RCC 7860 (cell line): ENCODE measurements at places on chromosomes 3 and 15.

DNA sequence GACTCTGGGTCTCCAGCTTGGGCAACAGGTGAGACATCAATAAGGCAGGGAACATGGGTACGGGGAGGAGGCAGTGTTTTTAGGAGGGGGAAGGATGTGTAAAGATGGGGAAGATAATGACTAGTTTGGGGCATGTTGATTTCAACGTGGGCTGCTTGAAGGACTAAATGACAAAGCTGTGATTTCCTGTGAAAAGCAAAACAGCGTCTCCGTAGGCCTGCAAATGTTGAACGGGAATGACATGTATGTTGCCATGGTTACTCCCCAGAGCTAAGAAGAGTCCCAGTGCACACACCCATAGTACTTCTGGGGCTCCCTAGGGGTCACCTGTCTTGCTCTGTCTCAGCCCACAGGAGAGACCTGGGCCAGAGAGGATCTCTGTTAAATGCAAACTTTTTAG is 71.3 kb upstream of the ETV5 start:
- DNase-seq = no peak

- no peak for DNase-seq
Measured at GRCh38 chr15:64224511-64224910, 61.7 kb upstream of the PPIB start.

DNA sequence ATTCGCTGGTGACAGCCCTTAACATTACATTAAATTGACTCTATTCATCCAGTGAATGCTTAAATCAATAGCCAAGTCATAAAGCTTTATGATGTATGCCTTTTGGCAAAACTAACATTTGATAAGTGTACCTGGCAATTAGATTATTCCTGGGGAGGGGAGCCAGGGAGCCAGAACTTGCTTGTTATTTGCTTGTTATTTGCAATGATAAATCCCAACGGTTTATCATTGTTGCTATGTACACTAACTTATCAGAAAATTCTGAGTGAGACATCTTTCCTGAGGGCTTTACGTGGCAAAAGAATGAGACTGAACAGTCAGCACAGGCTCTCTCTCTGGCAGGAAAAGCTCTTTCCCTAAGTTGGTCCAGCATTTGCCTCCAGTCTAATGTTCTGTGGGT is 35.8 kb upstream of the FBN1 start:
- DNase-seq = no peak

- peak; percentile 29 for DNase-seq
Measured at GRCh38 chr3:22117751-22118346, 366.8 kb upstream of the ZNF385D start.

DNA sequence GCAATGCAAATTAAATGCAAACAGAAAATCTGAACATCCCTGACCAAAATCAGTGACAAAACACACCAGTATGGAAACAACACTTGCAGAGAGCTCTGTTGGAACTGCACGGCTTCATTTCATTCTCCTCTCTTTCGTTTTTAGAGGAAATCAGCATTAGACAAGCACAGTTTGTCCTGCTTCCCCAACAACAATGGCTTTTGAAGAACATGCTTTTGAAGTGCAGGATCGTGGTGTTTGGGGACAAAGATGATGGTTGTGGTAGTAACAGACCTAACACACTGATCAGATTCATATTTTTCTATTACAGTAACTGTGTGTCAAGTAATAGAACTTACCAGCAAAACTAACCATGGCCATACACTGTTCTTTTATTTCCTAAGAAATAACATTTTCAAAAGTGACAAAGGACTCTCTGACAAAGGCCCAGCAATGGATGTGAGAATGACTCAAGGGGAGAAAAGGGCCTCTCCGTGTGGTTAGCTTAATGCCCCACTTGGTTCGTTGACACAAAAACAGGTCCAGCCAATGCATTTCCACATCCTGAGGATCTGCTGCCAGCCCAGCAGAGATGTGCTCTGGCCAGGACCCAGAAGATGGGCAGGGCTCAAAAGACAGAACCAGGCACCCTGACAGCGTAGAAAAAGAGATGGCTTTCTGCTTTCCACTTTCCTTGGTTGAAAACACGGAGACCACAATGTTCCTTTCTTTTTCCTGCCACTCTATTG is 84.1 kb downstream of the CCNL1 start:
- no peak for DNase-seq

GRCh38 chr3:164641071-164641470 is 437.2 kb downstream of the SI start:
- no peak for DNase-seq

GRCh38 chr15:39580485-39581241 is at the start of gene THBS1:
Gene THBS1 (plus strand): TSS chr15:39581079. CDS start chr15:39581858, 779 bp downstream.
- peak; percentile 82 for DNase-seq

- no peak for DNase-seq
Measured at GRCh38 chr3:16085884-16086608, 88.4 kb upstream of the GALNT15 start.

DNA sequence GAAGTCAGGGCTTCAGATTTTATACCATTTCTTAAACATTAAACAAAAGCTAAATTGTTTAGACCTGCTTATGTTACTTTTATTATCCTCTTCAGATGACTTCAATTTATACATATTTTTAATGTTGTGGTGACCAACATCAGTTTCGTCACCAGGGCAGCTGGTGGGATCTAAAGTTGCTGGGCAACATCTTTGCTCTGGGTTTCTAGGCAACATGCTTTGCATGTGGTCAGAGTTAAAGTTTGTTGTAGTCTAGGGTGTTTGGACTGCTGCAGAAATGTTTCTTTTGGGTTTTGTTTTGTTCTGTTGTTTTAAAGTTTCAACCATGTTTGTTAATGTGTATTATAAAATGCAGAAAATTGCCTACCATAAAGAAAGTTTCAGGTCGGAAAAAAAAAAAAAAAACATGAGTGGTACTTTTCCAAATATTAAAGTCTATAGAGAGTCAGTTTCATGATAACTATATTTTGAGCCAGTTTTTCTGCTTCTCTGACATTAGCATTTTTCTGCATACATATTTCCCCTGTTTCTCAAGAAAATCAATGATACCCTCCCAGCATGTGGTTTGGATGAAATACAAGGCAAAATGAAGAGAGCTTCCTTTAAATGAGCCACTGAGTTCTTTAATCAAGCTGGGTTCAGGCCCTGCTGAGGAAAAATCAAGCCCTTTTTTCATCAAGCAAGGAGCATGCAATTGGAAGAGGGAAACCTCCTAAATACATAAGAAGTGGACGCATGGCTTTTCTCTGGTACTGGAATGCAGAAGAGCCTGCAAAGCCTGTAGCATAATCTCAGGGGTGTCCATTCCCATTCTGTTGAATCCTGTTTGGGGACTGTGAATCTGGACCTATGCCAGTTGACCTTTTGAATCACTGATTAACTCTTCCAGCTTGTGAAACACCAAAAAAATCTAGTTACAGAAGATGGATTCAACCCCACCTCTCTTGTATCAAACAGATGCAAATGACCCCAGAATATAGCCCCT is 35.0 kb upstream of the VGLL3 start:
- no peak for DNase-seq

GRCh38 chr15:64288577-64288976 is 67.4 kb downstream of the CSNK1G1 start:
- no peak for DNase-seq

DNA sequence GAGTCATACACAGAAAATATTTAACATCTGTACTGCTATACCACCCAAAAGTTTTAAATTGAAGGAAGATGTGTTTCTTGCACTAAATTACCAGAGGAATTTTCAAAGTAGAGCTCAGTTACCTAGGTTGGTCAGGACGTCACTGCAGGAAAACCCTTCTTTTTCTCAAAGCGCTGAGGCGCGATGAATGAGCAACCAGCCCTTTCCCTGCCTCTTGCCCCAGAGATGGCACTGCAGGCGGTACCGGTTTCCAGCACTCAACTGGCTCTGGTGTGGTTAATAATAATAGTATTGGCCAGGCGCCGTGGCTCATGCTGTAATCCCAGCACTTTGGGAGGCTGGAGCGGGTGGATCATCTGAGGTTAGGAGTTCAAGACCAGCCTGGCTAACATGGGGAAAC is 49.3 kb downstream of the HES1 start:
- no peak for DNase-seq

DNA sequence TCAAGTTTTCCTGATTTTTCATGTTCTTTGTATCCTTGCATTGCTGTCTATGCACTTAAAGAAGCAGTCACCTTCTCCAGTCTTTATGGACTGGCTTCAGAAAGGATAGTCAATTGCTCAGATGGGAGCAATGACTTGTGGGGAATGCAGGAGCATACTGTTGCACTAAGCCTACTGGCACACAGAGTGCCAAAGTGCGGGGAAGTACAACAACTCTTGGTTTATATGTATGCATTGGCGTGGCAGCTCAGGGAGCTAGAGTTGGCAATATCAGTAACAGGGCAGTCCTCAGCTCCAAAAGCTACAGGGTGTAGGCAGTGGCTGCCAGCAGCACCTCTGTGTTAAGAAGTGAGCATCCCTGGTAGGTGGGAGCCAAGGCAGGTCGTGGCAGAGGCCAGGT is 141.1 kb downstream of the SCAPER start:
- no peak for DNase-seq

DNA sequence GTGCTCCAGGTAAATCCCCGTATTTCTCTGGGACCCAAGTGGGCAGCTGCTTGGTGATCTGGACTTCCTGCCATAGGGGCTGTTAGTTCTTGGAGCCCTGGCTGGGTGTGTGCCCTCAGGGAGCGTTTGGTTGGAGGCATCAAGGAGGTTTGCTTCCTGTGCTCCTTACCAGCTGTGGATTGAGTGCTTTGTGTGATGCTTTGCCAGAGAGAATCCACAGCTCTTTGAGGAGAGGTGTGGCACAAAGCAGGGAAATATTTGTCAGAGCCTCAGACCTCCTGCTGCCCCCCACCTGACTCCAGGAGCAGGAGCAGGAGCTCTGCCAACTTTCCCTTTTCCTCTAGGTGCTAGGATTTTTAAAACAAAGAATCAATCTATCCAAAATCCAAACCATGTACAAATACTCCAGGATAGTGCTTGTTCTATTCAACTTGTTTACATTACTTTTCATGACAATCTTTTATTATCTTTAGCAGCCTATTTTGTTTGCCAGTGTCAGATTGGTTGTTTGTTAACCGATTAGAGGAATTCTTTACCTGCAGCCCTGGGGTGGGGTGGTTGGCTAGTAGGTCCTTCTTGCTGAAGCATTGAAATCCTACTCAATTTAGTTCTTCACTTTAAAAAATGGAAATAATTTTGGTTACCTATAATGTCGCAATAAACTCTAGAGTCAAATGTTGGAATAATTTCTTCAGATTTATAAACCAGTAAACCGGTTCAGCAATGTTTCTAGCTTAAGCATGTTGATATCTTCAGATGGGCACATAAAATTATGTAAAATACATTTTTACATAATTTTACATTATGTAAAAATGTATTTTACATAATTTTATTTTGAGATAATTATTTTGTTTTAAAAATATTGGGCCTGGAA is 2.5 kb downstream of the CTDSPL start:
- DNase-seq = no peak

DNA sequence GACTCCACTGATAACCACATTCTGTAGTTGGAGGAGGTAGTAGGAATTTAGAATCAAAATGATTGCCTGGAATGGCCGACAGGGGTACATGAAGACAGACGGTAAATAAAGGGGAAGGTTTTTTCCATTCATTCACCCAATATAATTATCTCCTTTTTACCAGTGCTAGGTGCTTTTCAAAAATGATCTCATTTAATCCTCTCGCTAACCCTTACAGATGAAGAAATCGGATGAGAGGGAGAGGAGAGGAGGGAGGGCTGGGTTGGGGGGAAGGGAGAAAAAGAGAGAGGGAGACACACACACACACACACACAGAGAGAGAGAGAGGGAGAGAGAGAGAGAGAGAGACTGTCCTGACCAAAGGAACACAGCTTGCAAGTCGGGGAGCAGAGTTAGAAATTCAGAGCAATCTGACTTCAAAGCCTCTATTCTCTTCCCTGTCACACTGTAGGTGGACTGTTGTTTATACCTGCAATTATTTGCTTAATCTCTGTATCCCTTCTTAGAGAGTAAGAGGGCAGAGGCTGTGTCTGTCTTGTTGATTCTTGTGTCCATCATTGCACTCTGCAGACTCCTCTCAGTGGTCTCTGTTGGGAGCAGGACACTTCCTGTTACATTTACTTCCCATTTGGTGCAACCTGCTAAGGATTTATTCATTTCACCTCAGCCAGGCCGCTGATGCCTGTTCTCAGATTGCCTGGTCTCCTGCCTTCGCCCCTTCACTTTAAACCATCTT is 18.7 kb upstream of the PAQR9 start:
- no peak for DNase-seq

DNA sequence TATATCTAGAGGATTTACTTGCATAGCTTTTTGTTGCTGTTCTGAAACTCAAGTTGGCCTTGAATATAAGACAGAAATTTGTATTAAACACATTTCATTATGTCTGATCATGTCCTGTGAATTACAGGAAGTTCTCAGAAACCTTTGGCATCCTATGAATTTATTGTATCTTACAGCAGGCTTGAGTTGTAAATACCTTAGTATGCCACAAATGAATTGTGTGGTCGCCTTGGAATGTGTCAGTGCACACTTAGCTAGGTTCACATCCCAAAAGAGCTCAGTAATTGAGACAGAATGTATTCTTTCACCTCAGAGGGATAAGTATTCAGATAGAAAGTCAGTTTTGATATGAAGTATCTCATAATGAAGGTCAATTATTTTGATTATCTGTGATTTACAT is 83.4 kb downstream of the NEK11 start:
- peak; percentile 51 for DNase-seq

GRCh38 chr15:37079726-37080125 is 20.6 kb downstream of the MEIS2 start:
- no peak for DNase-seq

DNA sequence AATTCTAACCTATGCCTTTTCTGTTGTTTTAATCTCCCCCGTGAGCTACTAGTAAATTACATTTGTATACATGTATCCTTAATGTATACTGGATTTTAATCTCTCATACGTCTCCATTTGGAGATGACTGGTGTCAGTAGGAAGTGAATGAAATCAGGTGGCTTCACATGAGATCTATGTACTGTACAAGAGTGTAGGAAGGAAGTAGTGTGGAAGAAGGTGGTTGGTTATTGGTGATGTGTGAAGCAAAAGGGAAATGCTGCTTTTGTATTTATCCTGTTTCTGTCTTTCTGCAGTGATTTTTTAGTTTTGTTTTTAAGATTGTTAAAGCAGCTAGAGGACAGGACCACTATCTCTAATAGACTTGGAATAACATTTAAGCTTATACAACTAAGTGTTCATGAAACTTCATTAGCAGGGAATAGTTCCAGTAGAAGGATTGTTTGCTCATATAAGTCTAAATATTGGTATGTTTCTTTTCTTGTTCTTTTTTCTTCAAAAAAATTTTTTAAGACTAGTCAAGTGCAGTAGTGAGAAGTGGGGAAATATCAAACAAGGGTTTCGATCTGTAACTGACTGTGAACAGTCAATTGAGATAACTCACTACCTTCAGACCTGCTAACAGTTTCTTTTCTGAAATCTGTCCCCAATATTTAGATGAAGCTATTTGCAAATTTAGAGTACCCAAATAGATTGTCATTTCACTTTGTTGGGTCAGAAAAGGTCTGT is 15.3 kb downstream of the SNX1 start:
- DNase-seq = no peak
